ENCODE measurements at places on chromosomes 3 and 15.

GRCh38 chr3:149507491-149508324 is 33.2 kb downstream of the TM4SF4 start:
- peak; percentile 60 for DNase-seq

- DNase-seq: no peak
Measured at GRCh38 chr3:28042095-28042635, 199.3 kb upstream of the CMC1 start.

DNA sequence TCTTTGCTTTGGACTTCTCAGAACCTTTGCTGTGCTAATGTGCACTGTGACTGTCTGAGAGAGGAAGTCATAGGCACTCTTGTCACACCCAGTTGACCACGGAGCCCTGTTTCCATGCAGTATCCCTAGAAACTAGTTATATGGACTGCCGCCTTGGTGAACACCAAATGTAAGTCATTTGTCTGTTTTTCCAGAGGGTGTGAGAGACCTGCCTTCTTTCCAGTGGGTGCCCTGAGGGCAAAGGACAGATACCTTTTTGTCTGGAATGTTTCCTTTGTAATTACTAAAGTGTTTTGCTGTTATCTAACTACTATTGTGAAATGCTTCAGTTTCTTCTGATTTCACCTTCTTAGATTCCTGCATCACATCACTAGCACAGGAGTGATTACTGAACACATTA is 91.8 kb downstream of the LARS2 start:
- DNase-seq: no peak

GRCh38 chr3:158121295-158121694 is 11.4 kb downstream of the RSRC1 start:
- no peak for DNase-seq

GRCh38 chr15:74375303-74375693 is 7.9 kb upstream of the CYP11A1 start:
- peak; percentile 86 for DNase-seq

Measured in fibroblast of pulmonary artery (primary cell).